ENCODE measurements at places on chromosomes 5 and 9. TPM values are rescaled to one million over a fixed set of nuclear protein-coding genes. Genes with fewer than 3 reads are reported as not detected.

DNA sequence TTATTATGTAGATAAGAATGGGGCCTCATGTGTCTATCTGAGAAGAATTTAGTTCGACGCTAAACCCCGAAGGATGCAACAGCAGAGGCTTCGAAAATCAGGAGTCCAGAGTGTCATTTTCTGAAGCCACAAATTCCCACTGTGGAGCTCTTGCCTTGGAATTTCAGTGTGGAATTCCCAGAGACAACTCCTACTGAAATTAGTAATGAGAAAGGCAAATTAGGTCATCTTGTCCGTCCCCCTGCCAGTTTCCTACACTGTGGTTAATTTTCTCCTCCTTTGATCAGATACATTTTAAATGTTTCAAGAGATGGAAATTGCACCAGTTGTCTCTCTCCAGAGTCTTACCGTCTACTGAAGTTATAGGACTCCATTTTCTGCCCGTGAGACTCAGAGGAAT lies 633.6 kb downstream of the BNC2 start:
- no peak overlapping the region for H3K4me3 ChIP-seq
- H3K4me1 ChIP-seq = no peaks in the 10 kb centered on the region
- no peaks in the 10 kb centered on the region for H3K27me3 ChIP-seq
- H3K36me3 ChIP-seq = no peaks in the 10 kb centered on the region

Gene SPATA24
- 3.7 TPM for total RNA-seq

Gene NMUR2
- total RNA-seq = not detected

Gene RIC1
- total RNA-seq = 15.0 TPM

Gene FGF18
- total RNA-seq = 0.10 TPM

Gene WWC1
- total RNA-seq = 1.3 TPM

- H3K27me3 ChIP-seq = no peaks in the 10 kb centered on the region
- H3K27ac ChIP-seq = peak overlapping the region; percentile 89
- peak overlapping the region; percentile 23 for H3K4me3 ChIP-seq
- no peaks in the 10 kb centered on the region for H3K36me3 ChIP-seq
- DNase-seq = peak; percentile 86
Measured at GRCh38 chr5:144187699-144188294, 17.1 kb downstream of the KCTD16 start.

DNA sequence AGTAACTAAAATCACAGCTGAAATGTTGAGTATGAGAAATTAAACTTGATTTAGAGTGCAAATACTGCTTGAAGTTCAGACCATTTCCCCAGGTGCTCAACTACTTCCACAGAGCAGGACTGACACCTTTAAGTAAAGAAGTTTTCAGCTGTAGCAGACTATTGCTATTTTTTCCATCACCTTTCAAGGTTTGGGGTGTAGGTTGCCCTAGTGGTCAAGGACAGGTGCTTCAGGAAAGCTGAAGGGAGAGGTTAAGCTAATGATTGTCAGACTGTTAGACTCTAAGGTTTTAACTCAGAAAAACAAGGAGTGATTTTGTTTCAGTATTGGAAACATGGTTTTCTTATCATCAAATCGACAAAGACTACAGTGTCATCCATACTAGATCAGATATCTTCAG lies 162.1 kb downstream of the CCDC192 start:
- no peak for DNase-seq
- no peak overlapping the region for H3K27ac ChIP-seq
- H3K27me3 ChIP-seq = peaks cover 2% of the 10 kb centered on the region
- H3K4me1 ChIP-seq = no peaks in the 10 kb centered on the region
- H3K4me3 ChIP-seq = no peak overlapping the region

GRCh38 chr5:151141535-151141934 lies 16.0 kb downstream of the ANXA6 start:
- peak overlapping the region; percentile 76 for H3K27ac ChIP-seq
- peaks cover 63% of the 10 kb centered on the region for H3K36me3 ChIP-seq
- peak; percentile 84 for DNase-seq
- H3K4me1 ChIP-seq = peaks cover 88% of the 10 kb centered on the region
- H3K27me3 ChIP-seq = no peaks in the 10 kb centered on the region
- H3K4me3 ChIP-seq = peak overlapping the region; percentile 55

DNA sequence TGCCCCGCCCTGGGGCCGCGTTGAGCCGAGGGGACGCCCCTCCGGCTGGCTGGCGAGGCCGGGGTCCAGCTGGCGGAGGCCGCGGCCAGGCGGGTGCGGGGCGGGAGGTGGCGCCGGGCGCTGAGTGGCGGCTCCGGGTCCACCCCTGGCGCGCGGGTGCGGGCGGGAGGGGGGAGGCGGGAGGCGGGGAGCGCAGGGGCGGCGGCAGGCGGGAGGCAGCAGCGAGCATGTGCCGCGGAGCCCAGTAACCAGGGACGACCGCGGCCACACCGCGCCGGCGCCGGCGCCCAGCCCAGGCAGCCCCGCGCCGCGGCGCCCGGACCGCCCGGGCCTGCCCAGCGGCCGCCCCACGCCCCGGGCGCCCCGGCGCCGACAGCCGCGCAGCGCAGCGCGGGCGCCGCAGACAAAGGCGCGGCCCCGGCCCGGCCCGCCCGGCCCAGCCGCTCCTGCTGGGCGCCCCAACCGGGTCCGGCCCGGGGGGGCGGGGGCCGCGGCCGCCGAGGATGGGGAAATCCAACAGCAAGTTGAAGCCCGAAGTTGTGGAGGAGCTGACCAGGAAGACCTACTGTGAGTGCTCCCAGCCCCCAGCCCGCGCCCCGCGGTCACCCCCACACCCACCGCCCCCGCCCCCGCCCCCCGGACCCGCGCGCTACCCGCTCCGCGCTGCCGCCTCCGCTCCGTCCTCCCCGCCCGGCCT lies at the start of gene NCS1:
Gene NCS1, plus strand, starts transcription at position 244 of the 697 bp plus-strand sequence. Its CDS starts 260 bp downstream, at position 504.
- peaks cover 13% of the 10 kb centered on the region for H3K27me3 ChIP-seq
- peaks cover 7% of the 10 kb centered on the region for H3K4me1 ChIP-seq
- peak; percentile 70 for DNase-seq
- no peak within 1 kb of the TSS for H3K27ac ChIP-seq
- H3K36me3 ChIP-seq = no peaks in the 10 kb centered on the region
- peak within 1 kb of the TSS; percentile 72 for H3K4me3 ChIP-seq

Gene STPG3
- total RNA-seq = not detected

- DNase-seq = no peak
- no peaks in the 10 kb centered on the region for H3K27me3 ChIP-seq
- no peak overlapping the region for H3K4me3 ChIP-seq
- no peaks in the 10 kb centered on the region for H3K4me1 ChIP-seq
- H3K36me3 ChIP-seq = no peaks in the 10 kb centered on the region
- no peak overlapping the region for H3K27ac ChIP-seq
Measured at GRCh38 chr5:20335978-20336377, 348.0 kb upstream of the CDH18 start.

Gene TERT
- 4.7 TPM for total RNA-seq

Gene TRIM41
- total RNA-seq = 36.4 TPM

- H3K4me3 ChIP-seq = no peak overlapping the region
- no peak overlapping the region for H3K27ac ChIP-seq
- no peaks in the 10 kb centered on the region for H3K4me1 ChIP-seq
- peaks cover 2% of the 10 kb centered on the region for H3K27me3 ChIP-seq
- no peaks in the 10 kb centered on the region for H3K36me3 ChIP-seq
Measured at GRCh38 chr5:161278739-161279660, 267.5 kb downstream of the GABRB2 start.

Gene PCDHB9
- not detected for total RNA-seq

Gene CCNO
- not detected for total RNA-seq

GRCh38 chr9:133732639-133733408 lies 5.3 kb downstream of the SARDH start:
- H3K27me3 ChIP-seq = no peaks in the 10 kb centered on the region
- DNase-seq = no peak
- H3K27ac ChIP-seq = no peak overlapping the region
- peaks cover 2% of the 10 kb centered on the region for H3K4me1 ChIP-seq
- H3K36me3 ChIP-seq = no peaks in the 10 kb centered on the region
- no peak overlapping the region for H3K4me3 ChIP-seq

Gene FOXD4L6
- total RNA-seq = not detected

DNA sequence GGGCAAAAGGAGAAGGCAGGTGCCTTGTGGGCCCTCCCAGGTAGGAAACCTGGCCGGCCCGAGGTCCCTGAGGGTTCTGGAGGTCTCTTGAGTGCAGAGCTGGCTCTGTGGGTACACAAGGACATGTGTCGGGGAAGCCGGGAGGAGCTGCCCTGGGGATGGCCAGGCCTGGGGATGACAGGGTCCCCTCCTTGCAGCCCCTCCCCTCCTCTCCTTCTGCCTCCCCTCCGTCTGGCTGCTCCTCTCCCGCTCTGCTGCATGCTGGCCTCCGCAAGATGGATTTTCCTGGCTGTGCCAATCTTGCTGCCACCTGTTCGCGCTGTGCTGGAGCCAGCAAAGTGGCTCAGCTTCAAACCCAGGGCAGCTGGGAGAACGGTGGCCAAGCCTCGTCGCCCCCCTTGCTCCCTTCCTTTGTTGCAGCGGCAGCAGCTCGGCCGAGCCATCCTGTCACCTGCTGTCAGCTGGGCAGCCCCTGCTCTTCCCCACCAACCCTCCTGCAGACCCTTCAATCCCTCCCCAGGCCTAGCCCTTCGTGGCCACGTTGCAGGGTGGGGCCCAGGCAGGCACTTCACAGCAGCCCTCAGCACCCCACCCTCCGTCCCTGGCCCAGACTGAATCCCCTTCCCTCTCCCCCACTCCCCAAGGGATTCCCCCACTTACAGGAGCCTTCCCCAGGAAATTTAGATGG lies 17.6 kb upstream of the UNC5A start:
- H3K4me1 ChIP-seq = no peaks in the 10 kb centered on the region
- no peak overlapping the region for H3K27ac ChIP-seq
- H3K36me3 ChIP-seq = no peaks in the 10 kb centered on the region
- DNase-seq = no peak
- H3K27me3 ChIP-seq = peaks cover 59% of the 10 kb centered on the region
- H3K4me3 ChIP-seq = no peak overlapping the region

GRCh38 chr5:1508659-1509290 lies 15.0 kb downstream of the LPCAT1 start:
- H3K36me3 ChIP-seq = peaks cover 8% of the 10 kb centered on the region
- H3K4me3 ChIP-seq = no peak overlapping the region
- H3K27me3 ChIP-seq = no peaks in the 10 kb centered on the region
- DNase-seq = no peak
- peaks cover 22% of the 10 kb centered on the region for H3K4me1 ChIP-seq

- peak; percentile 35 for DNase-seq
- H3K36me3 ChIP-seq = peaks cover 26% of the 10 kb centered on the region
- no peaks in the 10 kb centered on the region for H3K27me3 ChIP-seq
- H3K27ac ChIP-seq = peak overlapping the region; percentile 58
- peaks cover 91% of the 10 kb centered on the region for H3K4me1 ChIP-seq
Measured at GRCh38 chr5:6728011-6728794, 15.0 kb downstream of the TENT4A start.

DNA sequence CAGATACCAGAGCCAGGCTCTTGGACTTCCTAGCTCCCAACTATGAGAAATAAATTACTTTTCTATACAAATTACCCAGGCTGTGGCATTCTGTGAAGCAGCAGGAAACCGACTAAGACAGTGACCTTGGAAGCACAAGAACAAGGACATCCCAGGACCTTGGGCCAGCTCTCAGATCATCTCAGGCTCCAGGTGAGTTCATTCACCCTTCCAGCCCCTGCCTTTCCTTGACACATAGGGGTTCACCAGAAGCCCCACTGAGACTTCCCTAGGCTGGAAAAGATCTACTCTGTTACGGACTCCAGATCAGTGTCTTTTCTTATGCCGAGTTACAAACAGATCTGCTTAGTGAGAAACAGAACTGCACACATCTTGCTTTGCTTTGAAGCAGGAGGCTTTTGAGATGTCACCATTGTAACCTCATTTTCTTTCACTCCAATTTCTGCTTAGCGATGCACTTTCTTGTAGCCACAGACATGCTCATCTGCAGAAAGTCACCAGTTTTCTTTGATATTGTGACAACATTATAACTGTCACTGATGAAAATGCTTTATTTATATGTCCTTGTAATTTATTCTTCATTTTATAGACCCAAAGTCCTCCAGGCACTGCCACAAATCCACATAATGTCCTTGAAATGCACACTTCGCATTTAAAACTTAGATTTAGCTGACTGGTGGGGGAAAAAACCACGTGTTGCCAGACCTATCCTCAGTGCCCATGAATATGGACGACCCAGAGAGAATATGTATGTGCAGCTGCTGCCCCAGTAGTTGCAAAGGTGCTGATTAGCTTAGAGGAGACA lies 8.1 kb downstream of the CD180 start:
- H3K4me3 ChIP-seq = peak overlapping the region; percentile 30
- H3K4me1 ChIP-seq = peaks cover 32% of the 10 kb centered on the region
- peak overlapping the region; percentile 82 for H3K27ac ChIP-seq
- no peak for DNase-seq
- no peaks in the 10 kb centered on the region for H3K27me3 ChIP-seq

Data from activated CD4-positive, alpha-beta memory T cell treated with anti-CD3 and anti-CD28 coated beads for 36 hours (primary cell).